ENCODE measurements at places on chromosomes 5 and 9.

- no peak for DNase-seq
These were observed 663.4 kb downstream of the PTPRD start for GRCh38 chr9:9949368-9949767.

- DNase-seq, result no peak
These were observed 1285.8 kb upstream of the CDH9 start for GRCh38 chr5:28324174-28324573.

GRCh38 chr5:180831139-180832093 lies 28.8 kb upstream of the MGAT1 start:
- DNase-seq, result no peak

GRCh38 chr5:29950416-29951145 lies 1242.9 kb upstream of the CDH6 start:
- peak; percentile 46 for DNase-seq

DNA sequence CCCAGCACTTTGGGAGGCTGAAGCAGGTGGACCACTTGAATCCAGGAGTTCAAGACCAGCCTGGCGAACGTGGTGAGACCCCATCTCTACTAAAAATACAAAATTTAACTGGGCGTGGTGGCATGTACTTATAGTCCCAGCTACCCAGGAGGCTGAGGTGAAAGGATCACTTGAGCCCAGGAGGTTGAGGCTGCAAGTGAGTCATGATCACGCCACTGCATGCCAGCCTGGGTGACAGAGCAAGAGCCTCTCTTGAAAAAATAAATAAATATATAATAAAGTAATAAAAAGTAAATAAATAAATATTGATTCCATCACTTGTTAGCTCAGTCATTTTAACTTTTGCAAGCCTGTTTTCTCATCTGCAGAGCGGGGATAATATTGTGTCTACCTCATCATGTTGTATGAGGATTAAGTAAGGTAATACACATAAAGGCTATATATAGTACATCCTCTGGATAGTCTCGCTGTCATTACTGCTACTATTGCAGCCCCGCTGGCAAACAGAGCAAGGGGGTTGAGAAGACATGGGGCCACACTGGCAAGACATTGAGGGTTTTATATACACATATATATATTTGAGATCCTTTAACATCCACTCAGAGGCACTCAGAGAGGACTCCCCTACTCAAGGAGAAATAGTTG lies 210.9 kb downstream of the C9orf152 start:
- DNase-seq, result no peak

GRCh38 chr5:92962752-92963151 lies 618.3 kb downstream of the NR2F1-AS1 start:
- peak; percentile 22 for DNase-seq

DNA sequence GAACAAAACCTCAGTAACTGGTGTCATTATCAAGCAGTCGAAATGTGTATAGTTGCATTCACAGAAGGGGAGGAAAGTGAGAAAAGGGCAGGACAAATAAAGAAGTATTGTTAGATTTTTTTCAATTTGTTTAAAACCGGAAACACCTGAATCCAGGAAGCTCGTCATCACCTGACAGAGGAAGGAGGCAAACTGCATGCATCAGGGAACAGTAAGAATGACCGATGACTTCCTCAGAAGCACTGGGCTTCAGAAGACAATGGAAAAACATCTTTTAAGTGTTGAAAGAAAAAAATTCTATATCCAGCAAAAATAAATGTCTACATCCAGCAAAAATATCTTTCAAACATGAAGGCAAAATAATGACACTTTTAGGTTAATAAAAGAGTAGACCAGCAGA lies 29.5 kb downstream of the PLEKHG4B start:
- DNase-seq, result no peak

DNA sequence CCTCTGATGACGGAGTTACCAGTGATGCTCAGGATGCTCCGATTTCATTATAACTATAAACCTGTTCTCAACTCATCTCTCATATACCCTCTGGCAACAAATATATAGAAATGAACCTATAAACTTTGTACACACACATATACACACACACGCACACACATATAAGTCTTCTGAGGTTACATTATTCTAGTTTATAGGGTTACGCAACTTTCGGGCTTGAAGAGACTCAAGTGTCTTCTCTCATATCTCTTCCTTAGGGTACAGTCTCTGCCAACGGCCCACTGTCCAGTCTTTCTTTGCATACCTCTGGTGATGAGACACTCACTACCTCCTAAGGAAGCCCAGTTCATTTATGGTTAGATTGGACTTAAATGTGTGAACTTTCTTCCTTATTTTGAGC lies 69.4 kb upstream of the TBC1D2 start:
- no peak for DNase-seq

- peak; percentile 49 for DNase-seq
These were observed at the start of gene DIRAS2 for GRCh38 chr9:90642570-90643539. DIRAS2 (minus strand) TSS chr9:90642824; CDS start chr9:90613827, 28,997 bp downstream.

DNA sequence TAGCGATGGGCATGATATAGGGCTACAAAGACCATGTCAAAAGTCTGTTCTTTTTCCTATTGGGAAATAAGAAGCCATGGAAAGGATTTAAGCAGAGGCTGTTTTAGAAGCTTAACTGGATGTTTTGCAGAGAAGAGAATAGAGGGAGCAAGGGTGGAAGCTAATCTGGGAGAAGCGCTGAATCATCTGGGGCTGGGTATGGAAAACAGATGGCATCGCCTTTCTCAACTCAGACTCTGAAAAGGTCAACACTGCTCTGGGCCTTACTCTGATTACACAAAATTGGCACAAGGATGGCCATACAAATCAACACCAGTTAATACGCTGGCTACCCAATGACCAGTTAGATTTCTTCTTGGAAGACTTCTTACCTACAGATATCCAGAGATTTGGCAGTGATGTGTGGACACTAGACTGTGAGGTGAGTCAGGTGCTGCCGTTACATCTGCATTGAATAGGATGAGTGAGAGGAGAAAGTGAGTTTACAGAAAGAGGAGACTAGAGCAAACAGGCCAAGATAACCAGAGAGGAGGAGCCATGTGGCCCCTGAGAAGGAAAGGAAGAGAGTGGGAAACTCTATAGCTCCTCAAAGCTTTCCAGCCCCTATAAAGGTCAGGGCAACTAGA lies 6.2 kb upstream of the TCERG1 start:
- no peak for DNase-seq

- DNase-seq, result no peak
These were observed 91.4 kb upstream of the SH3GL2 start for GRCh38 chr9:17487467-17487866.

- no peak for DNase-seq
These were observed 71.6 kb upstream of the XPA start for GRCh38 chr9:97768746-97769145.

DNA sequence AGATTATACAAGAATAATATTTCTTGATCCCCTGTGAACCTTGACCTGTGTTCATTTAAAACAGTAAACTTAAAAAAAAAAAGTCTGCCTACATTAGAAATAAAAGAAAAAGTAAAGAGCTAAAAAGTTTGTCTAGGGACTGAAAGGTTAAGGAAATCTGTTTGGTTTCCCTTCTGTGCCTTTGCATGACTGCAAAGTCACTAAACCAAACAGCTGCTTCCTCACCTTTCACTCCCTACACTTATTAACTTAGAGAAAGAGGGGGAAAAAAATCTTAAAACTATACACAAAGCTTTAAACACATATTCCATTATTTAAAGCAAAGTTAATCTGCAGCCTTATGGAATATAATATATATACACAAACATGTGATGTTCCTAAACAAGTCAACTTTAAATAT lies 65.1 kb downstream of the ZFR start:
- DNase-seq, result no peak

DNA sequence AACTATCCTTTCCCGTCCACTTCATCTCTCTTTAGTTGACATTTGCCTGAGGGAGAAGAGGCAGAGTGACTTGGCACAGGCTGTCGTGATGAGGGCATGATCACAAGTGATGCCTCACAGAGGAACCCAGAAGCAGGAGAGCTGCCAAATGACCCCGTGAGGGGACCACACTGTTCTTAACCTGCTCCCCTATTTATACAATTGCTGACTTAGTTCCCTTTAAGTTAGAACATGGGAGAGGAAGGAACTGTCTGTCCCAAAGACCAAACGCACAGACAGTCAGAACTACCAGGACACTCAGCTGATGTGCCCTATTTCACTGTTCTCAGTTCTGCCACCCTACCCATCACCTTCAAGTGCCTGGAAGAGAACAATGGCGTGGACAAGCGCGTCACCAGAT lies 73.7 kb downstream of the SLC1A3 start:
- DNase-seq, result no peak

DNA sequence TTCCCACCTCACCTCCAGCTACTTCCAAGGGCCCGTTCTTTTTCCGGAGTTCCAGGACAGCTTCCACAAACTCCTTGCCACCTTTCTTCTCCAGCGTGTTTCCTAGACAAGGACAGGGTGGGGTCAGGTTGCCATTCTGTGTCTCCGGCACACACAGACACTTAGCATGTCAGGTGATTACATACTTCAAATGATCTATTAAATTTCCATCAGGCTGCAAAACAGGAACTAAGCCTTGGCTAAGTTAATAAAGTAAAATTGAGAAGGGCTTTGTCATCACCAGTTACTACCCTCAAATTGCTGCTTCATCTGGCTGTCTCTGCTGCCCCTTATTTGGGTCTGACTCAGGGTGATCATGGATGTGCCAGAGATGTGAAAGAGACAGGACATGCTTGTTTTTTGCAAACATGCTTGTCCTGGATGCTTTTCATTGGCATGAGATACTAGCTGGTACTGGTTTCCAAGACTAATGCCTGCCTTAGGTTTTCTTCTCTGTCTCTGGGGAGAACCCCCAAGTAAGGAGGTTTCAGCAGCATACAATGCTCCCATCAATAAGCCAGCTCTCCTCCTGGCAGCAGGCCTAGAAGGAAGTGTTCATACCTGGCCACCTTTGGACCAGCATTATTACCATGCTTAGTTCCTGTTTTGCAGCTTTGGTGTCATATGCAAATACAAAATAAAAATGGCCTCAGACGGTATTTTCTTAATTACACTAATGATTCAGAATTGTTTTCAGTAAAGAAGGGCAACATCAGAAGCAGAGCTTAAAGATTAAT lies 52.9 kb downstream of the MACROH2A1 start:
- DNase-seq, result no peak

GRCh38 chr9:33012328-33013069 lies 11.1 kb upstream of the APTX start:
- DNase-seq, result no peak

GRCh38 chr9:89015336-89015735 lies 24.1 kb downstream of the S1PR3 start:
- DNase-seq, result no peak

DNA sequence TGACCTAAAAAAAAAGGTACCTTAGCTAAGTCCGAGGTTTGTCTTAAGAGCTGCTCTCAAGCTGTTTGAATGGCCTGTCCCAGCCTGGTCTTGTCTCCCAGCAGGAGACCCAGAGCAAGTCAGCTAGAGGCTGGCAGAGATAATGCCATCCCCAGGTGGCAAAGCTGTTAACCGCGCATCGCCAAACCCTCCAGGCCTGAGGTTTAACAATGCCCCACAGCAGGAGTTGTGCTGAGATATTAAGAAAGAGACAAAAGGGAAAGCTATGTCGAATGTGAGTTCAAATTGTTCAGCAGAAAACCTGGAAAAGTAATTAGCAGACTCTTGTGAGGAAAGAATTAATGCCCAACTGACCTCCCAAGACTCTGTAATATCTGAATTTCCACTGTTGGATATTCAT lies 187.1 kb downstream of the FSTL4 start:
- DNase-seq, result peak; percentile 23

GRCh38 chr9:69497816-69498215 lies 172.8 kb downstream of the ENTREP1 start:
- DNase-seq, result no peak

- no peak for DNase-seq
These were observed 73.5 kb upstream of the TMEM215 start for GRCh38 chr9:32709871-32710270.

DNA sequence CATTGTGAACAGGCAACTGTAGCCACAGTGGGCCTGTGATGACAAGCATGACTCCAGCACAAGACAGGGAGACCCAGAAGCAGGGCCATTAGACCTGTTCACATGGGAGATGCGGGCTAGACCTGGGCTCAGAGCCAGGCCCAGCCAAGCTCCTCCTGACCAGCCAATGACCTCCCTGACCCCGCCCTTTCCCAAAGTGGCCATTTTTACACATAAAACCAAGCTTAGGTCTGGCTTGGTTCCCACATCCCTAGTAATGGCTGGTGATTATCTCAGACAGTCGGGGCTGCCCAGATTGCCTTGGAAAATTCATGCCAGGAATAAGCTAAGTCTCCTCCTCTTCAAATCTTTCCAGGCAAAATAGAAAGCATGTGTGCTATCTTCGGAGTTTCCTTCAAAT lies 94.1 kb downstream of the FRMD3 start:
- DNase-seq, result no peak

DNA sequence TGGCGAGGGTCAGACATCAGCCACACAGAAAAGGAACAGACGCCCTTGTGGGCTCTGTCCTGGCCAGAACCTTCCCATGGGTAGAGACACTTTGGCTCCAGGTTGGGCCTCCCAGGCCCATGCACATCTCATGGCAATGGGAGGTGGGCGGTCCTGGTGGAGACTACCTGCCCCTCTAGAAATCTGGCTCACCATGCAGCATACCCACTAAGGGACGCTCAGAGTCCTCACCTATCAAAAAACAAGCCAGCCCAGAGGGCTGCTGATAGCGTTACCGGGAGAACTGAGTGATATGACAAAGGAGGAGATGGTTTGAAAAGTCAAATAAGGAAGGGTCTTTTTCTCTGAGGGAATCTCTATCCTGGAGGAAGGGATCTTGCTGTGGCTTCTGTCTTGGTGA lies 62.1 kb downstream of the C5orf15 start:
- DNase-seq, result no peak

DNA sequence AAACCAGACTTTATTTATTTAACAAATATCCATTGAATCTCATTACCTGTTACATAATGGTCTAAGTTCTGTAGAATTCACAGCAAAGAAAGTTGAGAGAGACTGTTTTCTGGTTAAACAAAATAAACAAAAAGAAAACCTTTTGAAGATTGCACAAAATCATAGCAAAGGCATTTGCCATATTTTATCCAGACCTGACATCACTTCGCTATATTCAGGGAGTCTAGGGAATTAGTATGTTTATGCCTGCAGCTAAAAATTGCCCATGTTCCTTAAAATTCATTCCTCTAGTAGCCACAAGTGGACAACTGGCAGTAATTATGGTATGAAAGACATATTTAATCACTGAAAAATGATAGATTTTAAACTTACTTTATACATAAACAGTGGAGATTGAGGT lies 577.0 kb upstream of the DAB2 start:
- no peak for DNase-seq

- no peak for DNase-seq
These were observed 587 bp downstream of the MIER3 start for GRCh38 chr5:56951126-56951945.

- DNase-seq, result no peak
These were observed 336.9 kb upstream of the MSX2 start for GRCh38 chr5:174387448-174387847.

DNA sequence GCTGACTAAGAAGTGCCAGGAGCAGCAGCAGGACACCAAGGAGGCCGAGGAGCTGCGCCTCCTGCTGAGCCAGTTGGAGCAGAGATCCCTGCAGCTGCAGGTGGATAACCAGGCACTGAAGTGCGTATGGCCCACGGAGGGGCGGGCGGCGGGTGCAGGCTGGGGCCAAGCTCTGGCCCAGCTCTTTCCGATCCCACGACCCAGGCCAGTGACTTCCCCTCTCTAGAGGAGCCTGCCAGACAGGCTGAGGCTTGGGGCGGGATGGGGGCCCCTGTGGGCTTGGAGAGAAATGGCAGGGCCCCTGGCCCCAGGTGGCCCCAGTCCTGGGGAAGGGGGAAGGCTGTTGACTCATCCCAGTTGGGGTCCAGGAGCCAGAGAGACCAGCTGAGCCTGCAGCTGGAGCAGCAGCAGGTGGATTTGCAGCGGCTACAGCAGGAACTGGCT lies 3.6 kb downstream of the PTRH1 start:
- peak; percentile 79 for DNase-seq

- no peak for DNase-seq
These were observed 173.7 kb downstream of the GABRB2 start for GRCh38 chr5:161372682-161373344.
